ENCODE measurements at places on chromosomes 3 and 15.

- no peak for DNase-seq
Measured at GRCh38 chr3:33023176-33024136, 72.0 kb downstream of the CCR4 start.

- DNase-seq, result no peak
Measured at GRCh38 chr3:13706451-13706850, 157.5 kb downstream of the FBLN2 start.

- peak; percentile 70 for DNase-seq
Measured at GRCh38 chr15:35078221-35078915, 6.7 kb downstream of the NANOGP8 start.

DNA sequence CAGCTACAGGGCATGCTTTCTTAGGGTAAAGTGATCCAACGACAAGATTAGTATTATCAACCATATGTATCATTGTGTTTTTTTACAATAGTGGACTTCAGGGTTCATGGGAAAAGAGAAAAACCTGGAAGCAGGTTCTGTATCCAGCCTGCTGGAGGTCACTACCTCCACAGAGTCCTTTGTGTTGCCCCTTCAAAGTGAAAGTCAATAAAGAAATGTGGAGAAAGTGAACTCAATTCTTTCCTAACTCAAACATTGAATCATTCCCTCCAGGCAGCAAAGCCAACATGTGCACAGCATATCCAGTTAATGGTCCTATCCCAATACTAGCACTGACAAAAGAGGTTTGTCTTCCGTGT is 45.4 kb downstream of the FGF7 start:
- peak; percentile 47 for DNase-seq

- no peak for DNase-seq
Measured at GRCh38 chr3:71400986-71401451, 182.5 kb downstream of the FOXP1 start.

- DNase-seq, result peak; percentile 77
Measured at GRCh38 chr15:82197733-82198594, 64.6 kb downstream of the EFL1 start.

GRCh38 chr3:121545049-121545573 is 677 bp downstream of the POLQ start:
- DNase-seq, result peak; percentile 16

DNA sequence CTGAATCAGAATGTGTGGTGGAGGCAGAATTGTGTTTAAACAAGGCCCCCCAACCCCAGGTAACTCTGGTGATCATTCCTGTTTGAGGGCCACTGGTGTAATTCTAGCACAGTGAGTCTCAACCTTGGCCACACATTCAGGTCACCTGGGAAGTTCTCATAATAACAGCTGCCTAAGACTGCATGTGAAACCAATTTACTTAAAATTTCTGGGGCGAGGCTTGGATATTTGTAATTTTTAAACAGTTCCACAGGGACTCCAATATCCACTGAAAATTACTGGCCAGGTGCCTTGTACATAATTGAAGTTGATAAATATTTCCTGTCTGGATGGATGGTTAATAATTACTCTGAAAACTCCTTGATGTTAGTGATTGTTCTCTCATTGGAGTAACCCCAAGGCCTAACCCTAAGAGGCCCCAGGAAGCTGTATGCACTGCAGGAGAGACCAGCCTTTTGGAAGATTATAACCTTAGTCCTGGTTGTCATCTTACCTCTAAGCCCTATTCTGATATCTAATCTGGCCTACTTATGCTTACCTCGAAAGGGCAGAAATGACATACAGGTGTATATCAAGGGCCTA is 25.7 kb upstream of the EPHB1 start:
- no peak for DNase-seq

- no peak for DNase-seq
Measured at GRCh38 chr15:85691350-85692240, 103.1 kb downstream of the KLHL25 start.

GRCh38 chr3:104349836-104350235 is 1016.9 kb upstream of the ALCAM start:
- no peak for DNase-seq

GRCh38 chr15:69692342-69692741 is 239.7 kb downstream of the RPLP1 start:
- no peak for DNase-seq

- DNase-seq, result no peak
Measured at GRCh38 chr15:41150279-41150678, 34.2 kb upstream of the INO80 start.

GRCh38 chr3:193237030-193237429 is 4.0 kb upstream of the PLAAT1 start:
- no peak for DNase-seq

DNA sequence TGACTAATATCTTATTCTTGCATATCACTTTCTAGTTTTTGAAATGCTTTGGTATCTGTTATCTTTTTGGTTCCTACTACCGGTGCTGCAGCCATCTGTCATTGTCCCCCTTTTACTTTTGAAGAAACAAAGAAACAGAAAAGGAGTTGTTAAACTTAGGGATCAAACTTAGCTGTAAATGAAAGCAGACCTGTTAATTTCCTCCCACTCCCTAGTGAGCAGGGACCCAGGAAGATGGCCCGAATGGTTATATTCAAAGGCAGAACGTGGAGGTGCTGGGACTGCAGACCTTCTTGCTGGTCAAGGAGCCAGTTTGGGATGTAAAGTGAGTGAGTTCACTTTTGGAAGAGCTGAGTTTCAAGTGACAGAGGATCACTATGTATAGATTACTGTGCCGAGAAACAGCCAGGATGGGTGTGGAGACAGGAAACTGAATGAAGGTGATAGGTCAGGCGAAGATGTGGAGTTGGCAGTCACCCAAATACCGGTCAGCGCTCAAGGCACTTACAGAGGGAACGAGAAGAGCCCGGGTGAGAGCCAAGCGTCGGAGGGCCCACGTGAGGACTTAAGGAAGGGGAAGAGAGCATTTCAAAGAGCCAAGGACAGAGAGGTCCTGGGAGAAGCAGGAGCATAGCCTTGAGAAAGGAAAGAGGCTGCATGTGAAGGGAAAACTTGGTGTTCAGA is 20.1 kb downstream of the KBTBD8 start:
- no peak for DNase-seq

DNA sequence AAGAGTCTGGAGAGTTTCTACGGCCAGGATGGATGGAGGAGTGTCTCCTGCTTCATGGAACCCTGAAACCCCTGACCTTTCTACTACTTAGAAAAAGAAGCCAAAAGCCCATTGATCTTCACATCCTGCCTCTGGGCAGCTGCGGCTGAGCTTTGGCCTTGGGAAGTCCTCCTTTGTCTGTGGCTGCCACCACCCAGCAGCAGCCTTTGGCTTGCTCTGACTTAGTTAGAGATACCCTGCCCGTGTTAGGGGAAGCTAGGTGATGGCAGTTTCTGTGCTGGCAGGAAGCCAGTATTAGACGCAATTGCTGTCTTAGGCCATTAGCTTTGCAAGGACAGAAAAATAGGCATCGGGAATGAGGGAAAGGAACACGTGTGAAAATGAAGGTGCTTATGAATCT is 18.8 kb downstream of the APH1B start:
- no peak for DNase-seq

GRCh38 chr15:54387799-54388198 is 409.6 kb downstream of the UNC13C start:
- no peak for DNase-seq

DNA sequence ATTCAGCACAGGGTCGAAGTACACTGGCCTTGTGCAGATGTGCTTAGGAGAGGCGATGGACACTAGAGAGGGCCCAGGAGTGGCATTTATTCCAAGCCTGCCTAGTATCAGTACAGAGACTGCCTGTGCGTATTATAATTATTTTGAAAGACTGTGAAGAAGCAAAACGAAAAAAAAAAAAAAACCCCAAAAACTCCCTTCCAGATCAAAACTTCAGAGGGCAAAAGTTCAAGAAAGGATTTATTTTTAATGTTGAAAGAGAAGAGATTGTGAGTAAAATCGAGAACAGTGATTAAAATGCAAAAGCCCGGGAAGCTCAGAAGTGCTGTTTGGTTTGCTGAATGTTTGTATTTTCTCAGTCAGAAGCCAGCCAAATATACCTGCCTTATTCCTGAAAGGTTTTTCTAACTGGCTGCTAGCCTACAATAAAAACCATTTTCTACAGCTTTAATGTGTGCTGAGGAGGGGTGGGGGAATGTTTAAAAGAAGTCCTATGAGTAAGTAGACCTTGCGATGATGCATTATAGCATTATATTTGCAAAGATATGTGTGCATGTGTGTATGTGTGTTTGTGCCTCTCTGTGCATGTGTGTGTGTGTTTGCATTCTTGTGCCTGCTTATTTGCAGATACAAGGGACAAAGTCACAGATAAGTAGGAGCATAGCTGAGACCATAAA is 19.3 kb upstream of the LZTFL1 start:
- DNase-seq, result no peak

DNA sequence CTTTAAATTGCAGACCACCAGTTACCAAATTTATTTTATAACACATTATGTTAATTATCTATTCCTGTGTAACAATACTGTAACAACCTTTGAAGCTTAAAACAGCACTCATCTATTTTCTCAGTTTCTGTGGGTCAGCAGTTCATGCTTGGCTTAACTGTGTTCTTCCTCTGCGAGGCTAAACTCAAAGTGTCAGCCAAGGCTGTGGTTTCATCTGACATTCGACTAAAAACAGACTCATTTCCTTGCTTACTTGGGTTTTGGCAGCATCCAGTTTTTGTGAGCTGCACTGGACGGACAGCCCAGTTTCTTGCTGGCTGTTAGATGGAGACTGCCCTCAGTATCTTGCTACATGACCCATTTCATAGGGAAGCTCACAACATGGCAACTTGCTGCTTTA is 247.3 kb upstream of the KCNH8 start:
- DNase-seq, result no peak

DNA sequence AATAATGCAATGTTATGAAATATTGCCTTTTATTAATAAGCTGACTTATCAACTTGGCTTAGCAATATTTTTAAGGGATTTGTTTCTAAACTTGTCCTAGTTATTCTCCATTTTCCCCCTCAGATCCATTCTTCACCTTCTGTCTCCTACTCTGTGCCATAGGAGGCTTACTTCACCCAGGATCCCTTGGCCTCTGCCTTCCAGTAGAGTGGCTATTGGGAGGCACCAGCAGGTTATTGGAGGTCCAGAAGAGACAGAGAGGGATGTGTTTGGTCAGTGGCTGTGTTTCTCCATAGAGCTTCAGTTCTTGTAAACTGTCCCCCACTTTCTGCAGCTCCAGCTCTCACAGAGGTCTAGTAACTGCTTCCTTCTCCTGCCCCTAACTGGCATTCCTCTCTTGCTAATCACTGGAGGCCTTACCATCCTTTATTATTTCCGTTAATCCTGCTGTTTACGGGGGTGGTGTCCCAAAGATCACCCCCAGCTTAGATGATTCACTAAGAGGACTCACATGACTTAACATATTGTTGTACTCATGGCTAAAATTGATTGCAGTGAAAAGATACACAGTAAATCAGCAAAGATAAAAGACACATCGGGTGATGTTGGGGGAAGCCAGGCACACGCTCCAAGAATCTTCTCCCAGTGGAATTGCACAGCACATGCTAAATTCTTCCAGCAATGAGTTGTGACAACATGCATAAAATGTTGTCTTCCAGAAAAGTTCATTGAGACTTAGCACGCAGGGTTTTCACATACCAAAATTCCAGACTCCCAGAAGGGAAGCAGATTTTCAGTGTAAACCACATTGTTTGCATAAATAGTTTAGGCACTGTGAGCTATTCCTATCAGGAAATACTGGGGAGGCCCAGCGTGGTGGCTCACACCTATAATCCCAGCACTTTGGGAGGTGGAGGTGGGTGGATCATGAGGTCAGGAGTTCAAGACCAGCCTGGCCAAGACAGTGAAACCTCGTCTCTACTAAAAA is 67.5 kb downstream of the RPL22L1 start:
- peak; percentile 90 for DNase-seq

GRCh38 chr3:117914540-117915100 is 1120.0 kb downstream of the IGSF11 start:
- DNase-seq, result no peak

DNA sequence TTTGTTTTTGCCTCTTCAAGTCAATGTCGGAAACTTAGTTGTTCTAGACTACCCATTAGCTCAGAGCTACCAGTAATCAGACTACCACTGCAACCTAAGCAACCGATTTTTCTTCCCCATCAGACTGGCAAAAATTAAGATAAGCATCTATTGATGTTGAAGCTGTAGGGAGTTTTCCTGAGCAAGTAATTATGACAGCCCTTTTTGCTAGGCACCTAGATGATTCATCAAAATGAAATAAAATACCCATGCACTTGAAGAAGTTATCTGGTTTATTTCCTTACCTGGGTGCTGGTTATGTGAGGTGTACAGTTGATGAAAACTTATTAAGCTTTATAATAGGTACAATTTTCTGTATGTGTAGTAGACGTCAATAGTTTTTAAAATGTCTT is 554 bp upstream of the COMMD4 start:
- no peak for DNase-seq

DNA sequence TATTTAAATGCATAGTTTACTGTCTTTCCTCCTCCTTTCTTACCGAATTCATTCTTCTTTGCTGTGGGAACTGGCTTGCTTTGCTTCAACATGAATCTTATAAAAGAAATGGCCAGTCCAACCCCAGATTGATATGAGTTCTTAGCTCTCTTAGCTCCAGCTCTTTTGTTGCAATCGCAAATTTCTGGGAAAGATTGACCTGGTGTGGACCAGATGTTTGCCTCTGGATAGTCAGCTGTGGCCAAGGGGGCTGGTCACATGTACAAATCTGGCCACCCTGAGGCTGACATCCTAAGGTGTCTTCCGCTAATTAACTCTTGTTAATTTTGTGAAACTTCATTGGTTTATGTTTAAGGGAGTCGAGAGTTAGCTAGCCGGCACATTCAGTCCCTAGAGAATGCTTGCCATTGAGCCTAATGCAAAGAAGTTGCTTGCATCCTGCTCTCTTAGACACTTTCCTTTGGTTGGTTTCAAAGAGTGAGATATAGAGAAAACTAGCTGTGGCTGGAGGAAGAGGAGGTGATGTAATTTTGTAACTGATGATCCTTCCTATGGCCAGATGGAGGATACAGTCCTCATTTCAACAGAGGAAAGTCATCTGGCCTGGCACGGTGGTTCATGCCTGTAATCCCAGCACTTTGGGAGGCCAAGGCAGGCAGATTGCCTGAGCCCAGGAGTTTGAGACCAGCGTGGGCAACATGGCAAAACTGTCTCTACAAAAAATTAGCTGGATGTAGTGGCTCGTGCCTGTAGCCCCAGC is 162.4 kb downstream of the ADAMTSL3 start:
- no peak for DNase-seq

DNA sequence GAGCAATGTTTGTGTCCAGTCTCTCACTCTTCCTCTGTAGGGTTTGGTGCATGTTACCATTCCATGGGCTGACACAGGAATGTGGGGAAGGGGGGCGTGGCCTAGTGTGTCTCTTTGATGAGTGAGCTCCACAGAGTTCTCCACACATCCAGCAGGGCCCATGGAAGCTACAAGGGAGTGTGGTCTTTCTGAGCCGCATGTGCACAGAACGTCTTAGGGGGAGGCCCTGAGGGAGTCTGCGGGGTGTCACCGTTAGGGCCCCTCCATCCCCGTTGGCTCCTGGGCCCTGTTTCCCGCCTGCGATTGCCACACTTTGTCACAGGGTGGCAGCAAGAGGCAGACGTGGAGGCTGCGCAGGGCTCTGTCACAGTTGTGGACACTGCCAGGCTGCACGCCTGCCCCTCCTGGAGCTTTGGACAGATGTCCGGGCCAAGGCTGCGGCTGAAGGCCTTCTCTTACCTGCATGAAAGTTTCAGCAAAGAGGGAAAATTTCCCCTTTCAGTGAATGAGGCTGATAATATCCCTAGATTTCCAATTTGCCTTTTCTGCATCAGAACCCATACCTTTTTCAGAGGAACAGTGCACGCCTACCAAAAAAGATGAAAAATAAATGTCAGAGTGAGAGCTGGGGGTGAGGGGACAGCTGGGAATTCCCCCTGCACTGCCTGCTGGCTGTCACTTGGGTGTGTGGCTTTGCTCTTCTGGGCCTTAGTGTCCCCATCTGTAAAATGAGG is 24.3 kb downstream of the CACNA2D3 start:
- peak; percentile 46 for DNase-seq

- DNase-seq, result no peak
Measured at GRCh38 chr3:52786330-52787215, 8.0 kb upstream of the ITIH3 start.
